ENCODE measurements at places on chromosomes 5 and 9.
A peak's percentile ranks its signal among the peaks of the same experiment; 100 is the strongest.

DNA sequence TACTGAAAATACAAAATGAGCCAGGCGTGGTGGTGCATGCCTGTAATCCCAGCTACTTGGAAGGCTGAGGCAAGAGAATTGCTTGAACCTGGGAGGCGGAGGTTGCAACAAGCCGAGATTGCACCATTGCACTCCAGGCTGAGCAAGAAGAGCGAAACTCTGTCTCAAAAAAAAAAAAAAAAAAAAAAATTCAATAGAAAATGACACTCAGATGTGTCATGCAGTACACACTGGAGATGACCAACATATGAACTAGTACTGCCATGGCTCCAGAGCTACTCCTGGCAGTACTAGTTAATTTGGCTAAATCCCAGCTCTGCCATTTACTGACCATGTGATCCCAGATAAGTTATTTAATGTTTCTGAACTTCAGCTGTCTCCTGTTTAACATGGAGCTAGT, 7.3 kb downstream of the ATOX1 start:
- DNase-seq = peak; percentile 77

DNA sequence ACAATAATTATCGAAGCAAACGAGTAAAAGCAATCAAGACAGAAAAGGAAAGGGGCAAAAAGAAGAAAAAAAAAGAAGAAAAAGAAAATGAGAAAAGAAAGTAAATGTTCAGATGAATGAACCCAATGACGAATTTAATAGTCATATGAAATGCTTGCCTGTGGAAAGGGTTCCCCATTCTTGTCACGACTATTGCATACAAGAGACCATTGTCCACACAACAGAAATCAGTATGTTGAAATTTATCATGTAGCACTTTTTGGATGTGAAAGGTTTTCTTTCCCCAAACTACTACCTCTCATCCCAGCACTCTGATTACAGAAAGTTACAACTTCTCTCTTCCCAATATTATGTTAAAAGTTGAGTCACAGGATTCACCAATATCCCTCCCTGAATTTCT, 162.4 kb downstream of the ZDHHC21 start:
- no peak for DNase-seq

- no peak for DNase-seq
Observed at GRCh38 chr9:13596383-13596970, 317.0 kb upstream of the MPDZ start.

DNA sequence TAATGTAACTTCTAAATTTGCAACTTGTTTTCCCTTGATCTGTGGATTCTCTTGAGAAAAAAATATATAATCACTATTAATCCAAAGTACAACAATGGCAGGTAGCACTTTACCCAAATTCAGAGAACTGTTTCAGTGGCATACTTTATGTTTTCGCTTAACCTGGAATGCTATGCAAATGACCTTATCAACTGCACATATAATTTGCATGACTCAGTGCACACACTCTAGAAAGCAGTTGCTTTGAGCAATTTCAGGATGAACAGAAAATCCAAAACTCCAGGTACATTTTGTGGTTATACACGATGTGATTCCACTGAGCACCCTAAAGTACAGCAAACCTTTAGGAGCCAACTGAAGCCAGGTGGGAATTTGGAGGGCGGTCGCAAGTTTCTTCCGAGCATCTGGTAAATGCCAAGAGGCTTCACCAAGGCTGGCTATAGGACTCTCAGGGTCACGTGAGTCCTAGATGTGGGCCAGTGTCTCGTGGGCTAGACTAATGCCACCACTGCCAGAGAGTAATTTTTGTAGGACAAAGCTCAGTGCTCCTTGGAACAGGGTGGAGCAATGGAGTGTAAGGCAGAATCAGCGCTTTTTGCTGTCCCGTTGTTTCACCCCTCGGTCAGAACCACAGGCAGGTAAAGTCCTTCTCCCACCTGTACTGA, 37.3 kb downstream of the DMGDH start:
- DNase-seq = no peak

Measured in HL-60 (cell line).